Stimulated activated CD4-positive, alpha-beta T cell treated with anti-CD3 and anti-CD28 coated beads, Interleukin-15, amount 100 ng/mL, for 1 hour (primary cell): ENCODE measurements at places on chromosomes 3 and 15.

DNA sequence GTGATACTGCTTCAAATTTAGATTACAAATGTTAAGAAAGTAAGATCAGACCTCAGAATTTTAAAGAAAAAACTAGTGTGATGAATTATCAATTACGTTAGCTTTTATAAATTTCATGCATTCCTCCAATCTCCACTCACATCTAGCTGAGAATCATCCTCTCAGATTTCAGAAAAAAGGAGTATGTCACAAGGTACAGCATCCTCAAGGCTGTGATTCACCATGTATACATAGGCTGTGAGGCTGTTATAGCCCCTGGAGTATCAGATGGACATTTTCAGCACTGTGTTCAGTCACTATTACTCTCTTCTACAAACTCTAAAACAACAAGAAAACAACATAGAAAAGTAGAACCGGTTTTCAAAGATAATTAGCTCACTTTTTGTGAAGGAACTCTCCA is 214.4 kb downstream of the PCCB start:
- no peak for DNase-seq

GRCh38 chr3:71111784-71112440 is 471.6 kb downstream of the FOXP1 start:
- no peak for DNase-seq

- no peak for DNase-seq
These were observed 30.6 kb upstream of the GPR160 start for GRCh38 chr3:170007031-170007663.

DNA sequence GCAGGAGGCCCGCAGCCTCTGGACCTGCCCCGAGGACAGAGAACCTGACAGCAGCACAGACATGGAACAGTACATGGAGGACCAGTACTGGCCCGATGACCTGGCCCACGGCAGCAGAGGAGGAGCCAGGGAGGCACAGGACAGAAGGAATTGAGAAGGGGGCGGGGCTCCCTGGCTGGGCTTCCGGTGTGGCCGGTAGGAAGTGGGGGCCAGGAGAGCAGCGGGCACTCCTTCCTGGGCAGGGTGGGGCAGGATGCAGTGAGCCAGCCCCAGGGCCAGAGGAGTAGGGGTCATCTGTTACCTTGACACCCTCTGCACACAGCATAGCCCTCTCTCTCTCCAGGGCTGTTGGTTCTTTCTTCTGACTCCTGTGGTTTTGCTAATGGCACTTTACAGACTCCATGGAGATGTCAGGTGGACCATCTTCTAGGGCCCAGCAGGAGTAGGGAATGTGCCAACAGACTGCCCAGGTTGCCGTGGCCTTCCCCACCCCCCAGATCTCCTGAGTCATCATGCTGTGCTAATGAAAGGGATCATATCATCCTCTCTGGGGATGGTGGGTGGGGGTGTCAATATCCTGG is 8.6 kb upstream of the ISG20 start:
- DNase-seq, result no peak

DNA sequence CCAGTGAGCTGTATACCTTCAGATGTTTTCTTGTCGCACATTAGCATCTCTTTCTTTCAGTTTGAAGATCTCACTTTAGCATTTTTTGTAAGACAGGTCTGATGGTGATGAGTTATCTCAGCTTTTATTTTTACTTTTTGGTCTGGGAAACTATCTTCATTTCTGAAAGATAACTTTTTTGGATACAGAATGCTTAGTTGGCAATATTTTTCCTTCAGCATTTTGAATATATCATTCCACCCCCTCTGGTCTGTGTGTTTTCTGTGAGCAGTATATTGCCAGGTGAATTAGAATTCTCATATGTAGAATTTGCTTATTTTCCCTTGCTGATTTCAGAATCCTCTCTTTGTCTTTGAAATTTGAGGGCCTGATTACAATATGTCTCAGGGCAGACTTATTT is 743.3 kb downstream of the PLOD2 start:
- DNase-seq, result no peak

GRCh38 chr15:74442604-74443003 is 8.8 kb upstream of the SEMA7A start:
- DNase-seq, result no peak

- DNase-seq, result no peak
These were observed 80.9 kb downstream of the LRRFIP2 start for GRCh38 chr3:37093481-37093880.

DNA sequence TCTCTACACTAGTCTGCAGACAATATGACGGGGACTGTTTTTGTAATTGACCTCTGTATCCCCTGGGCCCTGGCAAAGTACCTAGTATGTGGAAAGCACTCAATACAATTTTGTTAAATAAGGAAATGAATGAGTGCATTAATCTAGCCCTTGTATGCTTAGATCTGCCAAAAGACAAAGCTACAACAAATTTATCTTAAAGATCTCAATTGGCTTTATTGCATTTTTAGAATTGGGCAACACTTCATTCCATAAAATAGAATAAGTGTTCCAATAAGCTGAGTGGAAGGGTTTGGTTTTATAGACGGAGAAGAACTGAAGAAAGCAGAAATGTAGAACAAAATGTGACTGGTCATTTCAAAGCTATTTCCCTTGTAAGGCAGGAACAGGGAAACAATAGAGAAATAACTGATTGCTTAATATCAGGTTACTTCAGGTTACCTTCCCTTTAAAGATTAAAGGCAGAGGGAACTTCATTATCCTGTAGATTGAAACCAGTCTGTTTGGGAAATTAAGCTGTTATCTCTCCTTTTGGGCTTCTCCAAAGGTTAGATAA is 108.3 kb upstream of the MME start:
- no peak for DNase-seq
